ENCODE measurements at places on chromosomes 16 and 17. TPM values are rescaled to one million over a fixed set of nuclear protein-coding genes. Genes with fewer than 3 reads are reported as not detected.

DNA sequence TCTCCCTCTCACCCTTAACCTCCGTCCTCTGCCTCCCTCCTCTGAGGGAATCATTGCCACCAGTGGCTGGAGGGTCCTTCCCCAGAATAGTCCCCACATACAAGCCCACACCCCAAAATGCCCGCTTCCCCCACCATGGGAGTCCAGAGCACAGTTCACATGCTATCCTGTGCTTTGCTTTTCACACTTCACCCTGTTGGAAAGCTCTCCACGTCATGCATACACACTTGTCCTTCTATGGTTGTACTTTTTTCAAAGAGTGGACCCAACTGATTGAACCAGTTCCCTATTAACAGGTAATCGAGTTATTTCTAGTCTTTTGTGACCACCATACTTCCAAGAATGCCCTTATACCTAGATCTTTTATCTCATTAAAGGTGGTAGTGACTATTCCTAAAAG, 23.8 kb upstream of the KIFC3 start:
- DNase-seq, result no peak

CD300LF gene
- 0.37 TPM for polyA plus RNA-seq

DNA sequence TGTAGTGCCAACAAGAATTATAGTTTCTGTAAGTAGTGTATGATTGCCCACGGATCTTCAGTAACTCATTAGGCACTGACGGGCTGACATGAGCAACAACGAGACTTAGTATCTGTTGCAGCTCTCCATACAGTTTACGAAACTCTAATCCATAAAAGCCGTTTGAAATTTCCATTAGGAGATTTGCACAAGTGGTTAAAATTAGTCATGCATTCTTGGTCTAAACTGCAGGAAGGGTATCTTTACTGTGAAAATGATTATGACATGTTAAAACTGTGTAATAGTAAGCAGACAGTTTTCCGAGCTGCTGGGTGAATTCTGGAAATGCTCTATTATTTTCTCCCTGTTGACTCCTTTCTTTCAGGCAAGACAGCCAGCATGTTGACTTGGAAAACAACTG, 605.0 kb downstream of the WWOX start:
- DNase-seq, result peak; percentile 37

TLCD1 gene
- polyA plus RNA-seq, result 4.1 TPM

LGALS9B gene
- 0.41 TPM for polyA plus RNA-seq

DNA sequence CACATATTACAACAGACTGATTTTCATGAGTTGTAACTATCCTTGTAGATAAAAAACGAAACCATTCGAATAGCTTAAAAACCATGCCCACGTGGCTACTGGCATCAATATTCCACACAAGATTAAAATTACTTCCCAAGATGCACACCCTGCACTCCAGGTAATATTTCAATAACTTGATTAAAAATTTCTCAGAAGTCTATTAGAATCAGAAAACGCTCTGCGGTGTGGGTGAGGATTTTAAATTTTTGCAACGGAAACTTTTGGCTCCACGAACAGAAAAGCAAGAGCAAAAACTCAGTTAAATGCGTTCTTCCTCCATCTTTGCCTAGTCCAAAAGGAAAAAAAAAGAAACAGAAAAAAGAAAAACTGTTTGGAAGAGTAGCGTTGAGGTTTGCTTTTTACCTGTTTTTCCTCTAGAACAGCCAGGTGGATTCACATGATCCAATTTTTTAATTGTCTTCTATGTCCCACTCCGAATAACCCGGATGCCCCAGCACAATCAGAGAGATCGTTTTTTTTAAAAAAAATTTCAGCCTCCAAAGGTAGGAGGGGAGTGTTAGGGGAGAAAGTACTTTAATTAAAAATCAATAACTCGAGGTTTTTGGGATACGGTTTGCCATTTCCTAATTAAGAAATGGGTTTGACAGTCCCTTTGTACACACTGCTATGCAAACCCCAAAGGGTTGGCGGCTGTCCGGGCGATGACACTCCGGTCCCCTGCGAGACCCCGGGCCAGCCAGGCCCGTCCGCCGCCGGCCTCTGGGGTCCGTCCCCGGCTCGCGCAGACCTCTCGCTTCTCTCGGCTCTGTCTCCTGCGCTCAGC, 708 bp upstream of the NFAT5 start:
- peak; percentile 26 for DNase-seq

C16orf82 gene
- polyA plus RNA-seq, result not detected

DNA sequence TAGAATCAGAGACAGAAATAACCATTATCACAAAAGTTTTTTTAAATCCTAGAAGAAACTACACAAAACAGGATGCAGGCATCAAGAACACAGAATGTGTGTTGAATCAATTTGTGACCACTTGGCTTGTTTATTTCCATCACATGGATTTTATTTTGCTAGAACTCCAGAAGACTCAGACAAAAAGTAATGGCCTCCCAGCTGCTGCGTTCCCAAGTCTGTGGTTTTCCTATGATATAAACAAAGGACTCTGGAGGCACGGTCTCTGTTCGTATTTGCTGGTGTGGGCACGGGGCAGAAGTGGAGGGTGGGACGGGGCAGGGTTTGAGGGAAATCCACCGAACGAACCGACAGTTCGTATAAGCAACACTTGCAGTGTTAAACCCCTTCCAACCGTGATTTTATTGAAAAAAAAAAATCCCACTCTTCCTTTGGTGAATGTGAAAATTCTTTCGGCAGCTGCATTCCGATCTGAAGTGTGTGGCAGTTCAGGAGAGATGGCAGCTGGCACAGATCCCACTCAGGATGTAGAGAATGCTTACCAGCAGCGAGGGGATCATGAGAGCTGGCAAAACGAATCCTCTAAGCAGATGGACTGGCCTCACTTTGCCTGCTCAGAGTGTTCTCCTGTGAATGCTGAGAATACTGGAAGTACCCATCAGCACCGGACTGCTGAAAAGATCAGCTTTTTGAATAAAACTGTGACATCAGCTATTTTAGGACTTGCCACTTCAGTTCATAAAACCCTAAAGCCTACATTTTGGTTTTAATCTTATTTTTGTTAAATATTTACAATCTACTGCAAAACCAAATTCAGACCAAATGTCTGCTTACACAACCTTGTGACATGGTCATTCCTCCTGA, 165.2 kb downstream of the VPS53 start:
- DNase-seq, result no peak

GRCh38 chr17:76104140-76104895, 731 bp upstream of the EXOC7 start:
- no peak for DNase-seq

DNA sequence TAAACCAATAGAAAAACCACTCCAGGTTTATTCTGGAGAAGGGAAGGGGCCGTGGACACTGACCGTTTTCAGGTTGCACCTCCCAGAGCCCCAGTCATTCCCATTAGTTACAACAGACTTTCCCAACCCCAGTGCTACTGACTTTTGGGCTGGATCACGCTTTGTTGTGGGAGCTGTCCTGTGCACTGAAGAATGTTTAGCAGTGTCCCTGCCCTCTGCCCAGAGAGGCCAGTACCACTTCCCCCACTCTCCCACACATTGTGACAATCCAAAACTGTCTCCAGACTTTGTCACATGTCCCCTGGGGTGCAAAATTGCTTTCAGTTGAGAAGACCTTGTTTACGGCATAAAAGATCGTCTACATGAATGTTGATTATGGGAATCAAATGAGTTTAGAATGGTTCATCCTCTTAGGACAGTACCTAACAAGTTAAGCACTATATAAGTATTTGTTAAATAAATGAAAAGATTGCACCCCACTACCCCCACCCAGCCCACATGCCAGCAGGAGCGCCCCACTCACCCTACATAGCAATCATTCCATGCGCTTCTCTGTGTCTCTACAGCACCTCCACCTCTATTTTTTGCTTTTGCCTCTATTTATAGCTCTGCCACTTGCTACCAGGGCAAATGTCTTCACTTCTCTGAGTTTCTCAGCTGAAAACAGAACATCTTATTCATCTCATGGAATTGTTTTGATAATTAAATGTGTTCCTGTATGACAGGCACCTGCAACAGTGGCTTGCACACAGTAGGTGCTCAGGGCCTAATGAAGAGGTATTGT, 104.9 kb downstream of the AXIN2 start:
- no peak for DNase-seq

GRCh38 chr16:83402967-83403366, 404.8 kb upstream of the HSBP1 start:
- peak; percentile 2 for DNase-seq

CTRB2 gene
- not detected for polyA plus RNA-seq

USH1G gene
- not detected for polyA plus RNA-seq

GRCh38 chr17:38357486-38358123, 6.0 kb downstream of the SOCS7 start:
- DNase-seq, result peak; percentile 36

DNA sequence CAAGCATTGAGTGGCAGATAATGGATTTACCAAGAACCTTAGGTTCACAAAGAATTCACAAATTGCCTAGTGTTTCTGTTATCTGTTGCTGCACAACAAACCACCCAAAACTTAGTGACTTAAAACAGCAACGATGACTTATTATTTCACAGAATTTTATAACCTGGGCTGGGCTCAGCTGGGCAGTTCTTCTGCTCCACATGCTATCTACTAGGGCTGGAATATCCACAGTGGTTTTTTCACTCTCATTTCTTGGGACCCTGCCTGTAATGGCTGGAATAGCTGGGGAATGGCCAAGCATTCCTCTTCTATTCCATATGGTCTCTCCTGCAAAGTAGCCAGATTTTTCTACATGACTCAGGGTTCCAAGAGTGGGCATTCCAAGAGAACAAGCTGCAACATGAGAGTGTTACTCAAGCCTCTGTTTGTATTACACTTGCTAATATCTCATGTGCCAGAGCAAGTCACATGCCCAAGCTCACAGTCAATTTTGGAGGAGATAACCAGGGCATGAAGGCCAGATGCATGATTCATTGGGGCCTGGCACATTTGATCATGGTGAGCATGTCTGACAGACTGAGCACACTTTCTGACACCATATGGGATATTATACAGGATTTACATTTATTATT, 4.9 kb upstream of the PSMD7 start:
- no peak for DNase-seq

DNA sequence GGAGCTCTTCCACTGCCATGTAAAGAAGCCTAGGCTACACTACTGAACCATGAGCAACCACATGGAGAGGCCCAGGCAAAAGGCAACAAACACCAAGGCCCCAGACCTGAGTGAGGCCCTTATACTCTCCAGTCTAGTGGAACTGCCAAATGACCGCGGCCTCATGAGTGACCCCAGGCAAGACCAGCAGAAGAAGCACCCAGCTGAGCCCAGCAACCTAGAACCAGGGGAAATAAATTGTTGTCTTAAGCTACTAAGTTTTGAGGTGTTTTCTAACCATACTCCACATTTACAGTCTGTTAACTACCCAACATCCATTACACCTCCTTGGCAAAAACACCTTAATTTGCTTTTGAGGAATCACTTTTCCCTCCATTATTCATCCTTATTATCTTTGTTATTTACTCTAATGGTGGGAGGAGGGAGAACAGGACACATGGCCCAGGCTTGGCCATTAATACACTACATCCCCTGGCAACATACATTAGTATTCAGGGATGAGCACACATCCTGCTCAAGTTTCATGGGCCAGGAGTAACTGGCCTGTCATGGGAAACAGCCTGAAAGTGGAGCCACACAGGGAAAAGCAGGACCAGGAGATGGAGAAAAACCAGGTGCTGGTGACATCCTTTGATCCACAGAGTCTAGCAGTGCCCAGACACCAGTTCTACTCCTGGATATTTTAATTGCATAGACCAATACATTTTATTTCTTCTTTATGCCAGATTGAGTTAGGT, 26.2 kb downstream of the SLC39A11 start:
- no peak for DNase-seq

CDH1 gene
- polyA plus RNA-seq, result 1.5 TPM

GRCh38 chr17:17966399-17966798, 5.8 kb downstream of the TOM1L2 start:
- DNase-seq, result no peak

CAMKK1 gene
- polyA plus RNA-seq, result 7.2 TPM

- no peak for DNase-seq
Observed at GRCh38 chr16:48232493-48233040, 11.5 kb upstream of the LONP2 start.

GRCh38 chr17:2056206-2057174, 1.6 kb downstream of the HIC1 start:
- DNase-seq, result peak; percentile 53

RPS6KB1 gene
- 36.4 TPM for polyA plus RNA-seq

DNA sequence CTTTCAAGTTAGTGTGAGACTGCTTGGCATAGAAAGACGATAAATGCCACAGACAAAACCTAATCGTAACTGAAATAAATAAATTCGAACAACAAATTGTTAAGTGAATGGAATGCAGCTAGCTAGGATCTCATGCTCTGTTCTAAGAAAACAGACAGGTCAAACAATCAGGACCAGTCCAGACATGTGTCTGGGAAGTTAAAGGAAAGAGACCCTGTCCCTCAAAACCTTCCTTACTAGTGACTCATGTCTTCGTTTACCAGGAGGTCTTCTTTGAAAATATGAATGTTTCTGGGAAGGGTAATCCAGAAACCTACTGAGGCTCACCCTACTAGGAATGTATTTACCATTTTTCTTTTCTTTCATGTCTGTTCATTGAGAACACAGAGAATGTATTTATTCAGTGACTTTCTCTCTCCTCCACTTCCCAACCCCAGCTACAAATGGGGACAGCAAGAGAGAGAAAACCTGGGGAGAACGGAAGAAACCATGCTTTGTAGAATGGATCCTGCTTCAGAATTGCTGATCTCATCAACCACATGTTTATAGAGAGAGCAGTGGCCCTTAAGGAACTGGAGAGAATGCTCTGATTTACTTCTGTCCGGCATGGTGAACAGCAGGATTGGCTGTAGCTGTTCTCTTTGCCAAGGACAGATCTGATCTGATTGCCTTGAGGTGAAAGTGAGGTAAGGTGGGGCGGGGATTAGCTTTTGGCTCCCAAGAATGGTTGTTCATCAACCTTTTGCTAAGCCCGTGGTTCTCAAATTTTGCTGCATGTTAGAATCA, 39.4 kb upstream of the DHX8 start:
- DNase-seq, result no peak

GRCh38 chr17:14768923-14769322, 468.0 kb downstream of the HS3ST3B1 start:
- no peak for DNase-seq

Measured in muscle of back (tissue), 13 donors.